ENCODE measurements at places on chromosomes 2 and 18.

GRCh38 chr2:133286326-133286922 is 281.8 kb downstream of the NCKAP5 start:
- DNase-seq, result no peak

DNA sequence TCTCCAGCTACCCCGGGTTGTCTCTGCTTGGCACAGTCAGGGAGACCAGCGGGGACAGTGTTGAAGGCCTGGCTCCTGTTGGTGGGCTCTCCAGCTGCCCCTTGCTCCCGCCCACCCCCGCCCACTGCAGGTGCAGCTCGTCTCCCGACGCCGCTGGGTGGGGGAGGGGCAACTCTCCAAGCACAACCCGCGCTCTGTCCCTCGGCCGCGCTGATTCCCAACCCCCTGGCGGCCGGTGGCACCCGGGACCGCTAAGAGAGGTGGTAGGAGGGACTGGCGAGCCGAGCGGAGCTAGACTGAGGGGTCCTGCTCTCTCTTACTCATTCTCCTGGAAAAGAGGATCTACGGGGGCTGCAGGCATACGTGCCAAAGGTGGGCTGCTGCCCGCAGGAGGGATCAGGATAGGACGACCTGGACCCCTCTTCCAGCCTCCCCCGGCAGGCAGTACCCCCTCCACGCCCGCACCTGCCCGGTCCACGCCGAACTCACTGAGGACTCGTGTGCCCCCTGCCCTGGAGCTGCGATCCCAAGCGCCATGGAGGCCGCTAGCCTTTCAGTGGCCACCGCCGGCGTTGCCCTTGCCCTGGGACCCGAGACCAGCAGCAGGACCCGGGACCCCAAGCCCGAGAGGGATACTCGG is 44.5 kb downstream of the DDX18 start:
- DNase-seq, result no peak

GRCh38 chr2:241011751-241012510 is 13.5 kb downstream of the SNED1 start:
- DNase-seq, result no peak

DNA sequence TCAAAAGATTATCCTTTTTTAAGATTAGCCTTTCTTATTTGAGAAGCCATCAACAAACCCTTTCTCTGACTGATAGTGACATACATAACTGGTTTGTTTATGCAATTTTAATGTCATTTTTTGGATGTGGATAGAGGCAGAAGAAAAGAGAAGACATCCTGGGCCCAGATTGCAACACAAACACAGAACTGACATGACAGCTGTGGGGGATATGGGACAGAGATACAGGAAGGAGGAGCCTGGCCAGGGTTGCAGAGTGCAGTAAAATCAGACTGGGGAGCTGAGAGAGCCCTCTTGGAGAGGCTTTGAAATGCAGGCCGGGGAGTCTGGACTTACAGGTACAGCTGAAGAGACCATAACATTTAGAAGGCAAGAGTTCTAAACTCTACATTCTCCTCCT is 65.1 kb downstream of the SIGLEC15 start:
- no peak for DNase-seq

GRCh38 chr2:40558761-40559160 is 106.9 kb upstream of the SLC8A1 start:
- no peak for DNase-seq

DNA sequence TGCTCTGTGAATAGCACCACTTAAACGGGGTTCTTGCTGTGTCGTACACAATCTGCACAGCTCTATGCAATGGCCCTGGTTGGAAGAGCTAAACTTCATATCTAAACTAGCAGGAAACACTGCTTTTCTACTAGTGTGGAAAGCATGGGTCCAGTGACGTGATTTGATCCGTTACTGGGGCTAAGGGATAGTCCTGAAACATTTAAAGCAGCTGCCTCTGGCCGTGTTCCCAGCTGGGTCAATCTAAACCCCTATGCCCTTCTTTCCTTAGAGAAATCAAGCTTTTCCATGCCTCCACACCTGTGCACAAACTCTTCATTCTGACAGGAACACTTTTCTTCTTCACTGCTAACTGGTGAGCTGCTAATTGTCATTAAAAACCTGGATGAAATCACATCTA is 5.4 kb upstream of the IGFBP5 start:
- no peak for DNase-seq

DNA sequence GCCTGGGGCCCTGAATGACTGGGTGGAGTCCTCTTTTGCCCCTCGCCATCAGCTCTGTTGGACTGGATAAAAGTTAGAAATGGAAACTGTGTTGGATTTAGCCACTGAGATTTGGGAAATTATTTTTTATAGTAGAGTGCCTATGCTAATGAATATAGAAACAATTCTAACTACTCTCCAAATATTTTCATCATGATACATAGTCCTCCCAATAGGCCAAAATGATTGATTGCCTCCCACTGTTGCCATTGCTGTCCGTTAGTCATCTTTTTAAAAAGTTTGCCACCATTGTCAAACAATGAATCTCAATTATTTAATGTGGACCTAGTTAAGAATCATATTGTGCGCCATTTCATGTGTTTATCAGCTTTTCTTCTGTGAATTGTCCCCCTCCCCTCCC is 417.0 kb downstream of the GALR1 start:
- no peak for DNase-seq

DNA sequence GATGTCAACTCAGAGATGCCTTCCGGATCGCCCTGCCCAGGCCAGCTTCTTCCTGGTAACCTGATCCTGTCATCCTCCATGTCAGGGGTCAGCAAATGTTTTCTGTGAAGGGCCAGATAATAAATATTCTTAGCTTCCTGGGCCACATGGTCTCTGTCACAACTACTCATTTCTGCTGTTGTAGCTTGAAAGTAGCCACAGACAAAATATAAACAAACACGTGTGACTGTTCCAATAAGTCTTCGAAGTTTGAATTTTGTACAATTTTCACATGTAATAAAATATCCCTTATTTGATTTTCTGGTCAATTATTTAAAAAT is 35.8 kb downstream of the ANXA4 start:
- DNase-seq, result no peak

GRCh38 chr2:149221898-149222297 is 108.5 kb upstream of the LYPD6 start:
- DNase-seq, result no peak

DNA sequence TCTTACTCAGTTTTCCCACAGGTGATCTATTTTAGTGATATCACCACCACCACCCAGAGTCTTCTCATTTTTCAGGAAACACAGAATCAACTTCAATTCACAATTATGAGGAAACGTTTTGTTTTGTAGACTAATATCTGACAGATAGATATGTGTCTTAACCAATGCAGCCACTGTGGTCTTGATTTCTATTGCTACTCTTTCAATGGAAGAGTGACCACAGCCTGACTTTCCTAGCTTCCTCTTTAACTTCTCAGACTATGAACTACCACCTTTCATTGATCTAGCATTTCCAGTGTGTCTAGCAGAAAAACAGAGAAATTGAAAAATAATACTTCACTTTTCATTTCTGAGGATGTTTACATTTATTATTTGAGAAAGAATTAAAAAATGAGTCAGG is 20.5 kb downstream of the ADAM17 start:
- DNase-seq, result no peak

DNA sequence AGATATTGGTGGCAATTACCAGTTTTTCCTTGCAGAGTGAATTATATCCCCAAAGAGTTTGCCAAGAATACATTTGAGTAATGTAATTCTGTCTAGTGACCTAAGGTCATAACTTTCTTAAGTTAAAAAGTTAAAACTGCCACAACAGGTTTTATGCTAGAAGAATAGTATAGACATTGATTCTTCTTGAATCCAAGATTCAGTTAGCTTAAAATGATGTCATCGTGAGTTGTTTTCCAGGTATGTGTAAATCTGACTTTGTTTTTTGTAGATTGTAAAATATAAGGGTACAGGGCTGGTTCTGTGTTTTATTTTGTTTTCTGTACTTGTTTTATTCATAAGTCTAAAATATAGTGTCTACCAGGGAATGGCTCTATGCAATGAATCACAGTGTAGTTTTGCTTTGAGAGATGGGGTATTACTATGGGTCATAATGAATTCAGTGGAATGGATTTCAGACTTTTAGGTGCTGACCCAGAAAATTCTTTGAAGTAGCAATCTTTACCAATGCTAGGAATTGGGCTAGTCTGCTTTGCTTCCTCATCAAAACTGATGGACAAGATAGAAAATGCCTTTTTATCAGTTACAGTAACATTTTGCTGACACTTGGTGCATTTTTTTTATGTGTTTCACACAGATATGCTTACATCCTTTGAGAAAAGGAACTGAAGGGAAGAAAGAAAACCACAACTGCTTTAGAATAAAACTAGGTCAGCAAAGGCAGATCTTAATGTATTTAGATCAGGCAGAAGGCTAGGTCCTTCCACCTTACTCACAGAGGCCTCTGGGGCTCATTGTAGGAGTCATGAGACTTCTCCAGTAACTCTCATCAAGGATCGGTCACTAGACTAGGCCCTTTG is 20.8 kb upstream of the MGAT5 start:
- peak; percentile 42 for DNase-seq

GRCh38 chr18:45851161-45851925 is 25.9 kb downstream of the SIGLEC15 start:
- no peak for DNase-seq

- DNase-seq, result no peak
These were observed 110.4 kb upstream of the PARD3B start for GRCh38 chr2:204434660-204435462.

- no peak for DNase-seq
These were observed 57.9 kb downstream of the UGP2 start for GRCh38 chr2:63899639-63900038.

DNA sequence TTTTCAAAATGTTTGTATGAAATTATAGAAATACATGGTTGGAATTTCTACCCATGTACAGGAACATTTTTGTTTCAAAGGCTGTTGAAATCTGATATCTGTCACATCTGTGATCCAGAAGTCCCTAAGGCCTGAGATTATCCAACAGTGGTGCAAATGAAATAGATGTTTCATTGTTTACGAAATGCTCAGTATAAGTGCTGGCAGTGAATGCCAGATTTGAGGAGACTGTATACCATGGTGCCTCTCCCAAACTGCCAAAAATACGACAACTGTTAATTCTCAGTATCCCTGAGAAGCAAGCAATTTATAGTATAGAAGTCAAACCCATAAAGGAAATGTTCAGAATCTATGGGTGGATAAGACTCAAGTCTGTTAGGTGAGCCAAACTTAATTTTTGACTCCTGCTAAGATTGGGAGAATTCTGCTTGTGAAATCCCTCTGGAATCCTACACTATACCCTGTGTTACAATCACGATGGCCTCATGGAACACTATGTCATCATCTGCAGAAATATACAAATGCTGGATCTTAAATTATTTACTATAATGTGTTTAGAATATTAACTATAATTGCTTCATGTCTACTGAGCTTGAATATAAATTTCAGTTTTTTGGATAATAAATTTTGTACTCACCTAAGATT is 71.2 kb upstream of the DOCK10 start:
- DNase-seq, result no peak

- no peak for DNase-seq
These were observed 48.6 kb upstream of the NOSTRIN start for GRCh38 chr2:168753765-168754329.

GRCh38 chr2:16900405-16901025 is 234.9 kb upstream of the CYRIA start:
- no peak for DNase-seq

GRCh38 chr18:28177828-28178635 is 1.1 kb upstream of the CDH2 start:
- no peak for DNase-seq

DNA sequence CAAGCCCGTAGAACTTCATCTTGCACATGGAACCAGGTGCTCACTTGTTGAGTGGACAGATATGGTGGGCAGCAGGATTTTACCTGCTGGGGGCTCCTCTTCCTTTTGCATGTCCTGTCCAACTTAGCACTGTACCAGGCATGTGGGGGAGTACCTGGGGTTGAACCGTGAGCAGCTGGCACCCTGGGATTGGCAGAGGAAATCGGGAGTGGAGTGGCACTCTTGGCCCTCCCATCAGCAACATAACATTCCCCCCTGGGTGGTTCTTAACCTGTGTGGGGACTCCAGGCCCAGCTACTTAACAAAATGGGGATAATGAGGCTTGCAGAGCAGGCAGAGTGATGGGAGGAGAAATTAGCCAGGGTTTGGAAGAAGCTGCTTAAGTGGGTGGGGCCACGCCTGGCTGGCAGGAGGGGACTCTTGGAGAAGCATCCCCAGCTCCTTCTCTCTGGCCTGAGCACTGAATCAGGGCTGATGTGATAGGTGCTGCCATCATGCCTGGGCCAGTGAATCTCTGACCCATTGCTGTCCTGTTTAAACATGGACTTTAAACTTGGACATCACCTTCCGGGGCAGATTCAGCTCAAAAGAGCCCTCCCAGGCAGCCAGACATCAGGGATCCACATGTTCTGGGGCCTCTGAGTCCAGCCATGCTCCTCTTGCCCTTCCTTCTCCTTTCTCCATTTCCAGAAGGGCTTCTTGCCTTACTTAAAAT is 15.5 kb downstream of the FOSL2 start:
- DNase-seq, result no peak

DNA sequence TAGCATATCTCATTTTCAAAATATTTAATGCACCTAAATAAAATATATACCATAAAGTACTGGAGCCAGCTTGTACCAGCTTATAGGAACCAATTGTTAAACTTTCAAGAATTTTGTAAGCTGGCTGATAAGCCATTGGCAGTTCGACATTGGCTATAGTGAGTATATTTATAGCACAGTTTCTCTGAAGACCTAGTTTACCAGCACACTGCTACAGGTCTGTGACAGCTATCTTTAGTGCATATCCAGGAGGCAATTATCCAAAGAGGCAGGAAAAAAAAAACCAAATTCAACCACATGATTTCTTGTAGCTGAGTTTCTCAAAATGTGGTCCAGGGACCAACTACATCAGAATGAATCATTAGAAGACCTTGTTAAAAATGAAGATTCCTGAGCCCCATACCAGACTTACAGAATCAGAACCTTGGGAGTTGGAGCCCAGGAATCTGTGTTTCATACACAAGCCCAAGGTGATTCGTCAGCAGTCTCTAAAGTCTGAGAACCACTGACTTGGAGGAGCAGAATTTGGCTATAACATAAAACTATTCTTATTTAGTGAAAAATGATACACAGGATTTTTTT is 279.0 kb upstream of the NRP2 start:
- DNase-seq, result no peak

DNA sequence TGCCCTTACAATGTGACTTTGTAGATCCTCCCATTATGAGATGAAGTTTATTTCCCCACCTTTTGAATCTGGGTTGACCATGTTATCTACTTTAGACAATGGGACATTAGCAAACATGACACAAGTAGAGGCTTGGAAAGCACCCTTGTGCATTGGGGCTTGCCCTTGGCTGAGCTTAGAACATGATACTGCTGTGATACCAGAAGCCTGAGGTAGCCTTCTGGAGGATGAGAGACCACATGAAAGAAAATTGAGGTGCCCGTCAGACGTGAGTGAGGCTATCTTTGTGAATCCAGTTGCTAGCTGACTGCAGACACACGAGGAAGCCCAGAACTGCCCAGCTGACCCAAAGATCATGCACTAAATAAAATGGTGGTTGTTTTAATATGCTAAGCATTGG is 341.2 kb downstream of the CYP26B1 start:
- DNase-seq, result no peak

DNA sequence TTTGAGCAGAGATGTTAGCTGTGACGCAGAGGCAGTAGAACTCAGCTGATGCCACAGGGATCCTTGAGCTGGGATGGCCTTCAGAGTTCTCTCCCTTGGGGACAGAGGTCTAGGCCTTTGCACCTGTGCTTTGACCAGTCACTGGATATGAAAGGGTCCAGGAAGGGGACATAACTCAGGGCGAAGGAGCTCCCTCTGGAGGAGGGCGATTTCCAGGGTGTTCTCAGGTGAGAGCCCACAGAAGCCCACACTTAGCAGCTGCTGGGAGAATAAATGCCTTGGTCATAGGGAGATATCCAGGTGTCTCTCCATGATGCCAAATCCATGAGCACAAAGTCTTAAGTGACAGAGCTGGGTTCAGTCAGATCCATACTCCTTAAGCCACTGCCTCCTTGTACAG is 369.2 kb downstream of the NYAP2 start:
- no peak for DNase-seq
